ENCODE measurements at places on chromosomes 11 and 22.

GRCh38 chr22:22838148-22838786 is 49.3 kb upstream of the IGLL5 start:
- H3K4me1 ChIP-seq, result no peaks in the 10 kb centered on the region
- H3K4me3 ChIP-seq, result no peak overlapping the region
- H3K27ac ChIP-seq, result no peak overlapping the region
- no peaks in the 10 kb centered on the region for H3K36me3 ChIP-seq
- H3K27me3 ChIP-seq, result peaks cover 29% of the 10 kb centered on the region
- DNase-seq, result no peak

DNA sequence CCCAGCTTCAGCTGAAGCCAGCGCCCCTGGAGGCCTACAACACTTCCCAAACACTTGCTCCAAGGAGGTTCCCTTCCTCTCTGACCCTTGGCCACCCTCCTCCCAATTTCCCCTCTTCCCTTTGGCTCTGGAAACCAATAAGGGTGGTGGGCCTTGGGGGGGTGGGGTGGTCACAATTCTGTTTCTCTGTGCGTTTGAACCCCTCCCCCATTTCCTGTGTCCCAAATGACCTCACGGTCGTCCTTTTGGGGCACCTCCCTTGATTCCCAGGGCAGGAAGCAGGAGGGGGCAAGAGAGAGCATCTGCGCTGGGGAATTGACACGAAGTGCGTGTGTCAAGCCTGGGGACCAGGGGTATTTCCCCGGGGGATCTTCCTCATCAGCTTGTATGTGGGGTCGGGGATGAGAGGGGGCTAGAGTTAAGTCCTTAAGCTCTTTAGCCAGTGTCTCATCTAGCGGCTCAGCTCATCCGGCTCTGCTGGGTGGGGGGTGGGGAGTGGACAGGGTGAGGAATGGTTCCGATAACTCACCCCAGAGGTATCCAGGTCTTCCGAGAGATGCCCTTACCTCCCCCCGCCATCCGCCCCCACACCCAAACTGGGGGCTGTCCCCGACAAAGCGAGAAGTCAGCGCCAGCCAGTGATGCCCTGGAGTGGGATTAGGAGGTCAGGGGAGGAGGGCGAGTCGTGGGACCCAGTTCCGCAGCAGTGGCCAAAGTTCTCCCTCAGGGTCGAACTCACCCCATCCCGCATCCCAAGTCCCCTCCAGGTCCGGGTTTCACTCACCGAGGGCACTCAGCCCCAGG is 587 bp downstream of the ESAM start:
- peaks cover 23% of the 10 kb centered on the region for H3K4me1 ChIP-seq
- H3K4me3 ChIP-seq, result peak overlapping the region; percentile 66
- H3K36me3 ChIP-seq, result peaks cover 6% of the 10 kb centered on the region
- H3K27ac ChIP-seq, result no peak overlapping the region
- no peak for DNase-seq

GRCh38 chr11:109597336-109597735 is 175.3 kb downstream of the C11orf87 start:
- no peaks in the 10 kb centered on the region for H3K4me1 ChIP-seq
- H3K27ac ChIP-seq, result no peak overlapping the region
- H3K4me3 ChIP-seq, result no peak overlapping the region
- peaks cover 5% of the 10 kb centered on the region for H3K27me3 ChIP-seq
- no peak for DNase-seq

DNA sequence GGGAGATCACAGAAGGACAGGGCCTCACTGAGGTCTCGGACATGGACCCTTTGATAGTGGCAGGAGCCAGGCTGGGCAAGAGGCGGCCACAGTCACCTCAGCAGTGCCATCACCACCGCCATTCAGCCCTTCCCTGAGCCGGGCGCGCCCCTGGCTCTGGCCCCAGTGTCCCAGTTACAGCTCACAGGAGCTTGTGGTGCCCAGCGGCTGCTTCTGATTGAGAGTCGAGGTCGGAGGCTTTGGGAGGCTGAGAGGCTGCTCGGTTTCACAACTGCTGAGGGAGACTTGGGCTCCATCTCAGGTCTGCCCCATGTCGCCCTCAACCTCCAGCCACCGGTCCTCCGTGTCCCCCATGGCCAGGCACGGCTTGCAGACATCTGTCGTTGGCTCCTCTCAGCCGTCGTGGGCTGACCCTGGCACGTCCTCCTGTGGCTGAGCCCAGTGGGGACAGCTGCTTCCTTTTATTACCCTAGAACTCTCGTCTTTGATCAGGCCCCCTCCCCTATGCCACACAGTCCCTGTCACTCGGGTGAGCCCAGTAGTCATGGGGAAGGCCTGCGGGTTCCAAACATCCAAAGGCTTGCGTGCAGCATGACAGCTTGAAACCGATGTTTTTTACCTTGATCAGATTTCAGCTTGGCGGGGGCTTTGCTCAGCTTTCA is 28.4 kb upstream of the PPP6R3 start:
- H3K4me1 ChIP-seq, result peaks cover under 1% of the 10 kb centered on the region
- no peak overlapping the region for H3K27ac ChIP-seq
- no peak overlapping the region for H3K4me3 ChIP-seq
- peak; percentile 61 for DNase-seq
- H3K27me3 ChIP-seq, result no peaks in the 10 kb centered on the region
- peaks cover 19% of the 10 kb centered on the region for H3K36me3 ChIP-seq

DNA sequence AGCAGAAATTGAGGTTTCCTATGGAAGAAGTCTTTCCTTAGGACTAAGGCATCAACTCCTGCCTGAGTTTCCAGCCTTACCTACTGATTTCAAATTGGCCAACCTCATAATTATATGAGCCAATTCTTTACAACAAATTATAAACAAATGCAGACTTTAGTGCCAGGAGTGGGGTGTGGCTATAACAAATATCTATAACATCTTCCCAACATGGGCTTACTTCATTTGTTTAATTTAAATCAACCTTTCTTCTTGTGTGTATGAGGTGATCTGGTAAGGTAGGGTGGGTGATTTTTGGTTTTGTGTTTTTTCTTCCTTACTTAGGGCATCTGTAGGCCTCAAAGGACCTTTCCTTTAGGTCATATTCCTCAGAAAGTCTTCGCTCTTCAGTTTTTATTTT is 354.9 kb downstream of the SHANK2 start:
- no peaks in the 10 kb centered on the region for H3K27me3 ChIP-seq
- H3K36me3 ChIP-seq, result peaks cover 3% of the 10 kb centered on the region
- H3K27ac ChIP-seq, result no peak overlapping the region
- no peak for DNase-seq

- H3K27ac ChIP-seq, result no peak overlapping the region
- H3K4me3 ChIP-seq, result no peak overlapping the region
- H3K27me3 ChIP-seq, result peaks cover 9% of the 10 kb centered on the region
- no peak for DNase-seq
Measured at GRCh38 chr11:72144807-72145565, 9.5 kb downstream of the FOLR3 start.

GRCh38 chr11:101083335-101083734 is 46.3 kb downstream of the PGR start:
- H3K4me1 ChIP-seq, result no peaks in the 10 kb centered on the region
- H3K27me3 ChIP-seq, result no peaks in the 10 kb centered on the region

- H3K27ac ChIP-seq, result no peak overlapping the region
- no peak for DNase-seq
- no peak overlapping the region for H3K4me3 ChIP-seq
- H3K36me3 ChIP-seq, result no peaks in the 10 kb centered on the region
- H3K27me3 ChIP-seq, result no peaks in the 10 kb centered on the region
Measured at GRCh38 chr11:60485987-60486386, 6.6 kb upstream of the MS4A12 start.

GRCh38 chr22:30031764-30032455 is 48.4 kb upstream of the HORMAD2 start:
- H3K36me3 ChIP-seq, result peaks cover 9% of the 10 kb centered on the region
- no peak for DNase-seq
- H3K4me1 ChIP-seq, result peaks cover 30% of the 10 kb centered on the region
- no peaks in the 10 kb centered on the region for H3K27me3 ChIP-seq
- H3K27ac ChIP-seq, result peak overlapping the region; percentile 58
- H3K4me3 ChIP-seq, result no peak overlapping the region

GRCh38 chr11:121152764-121153163 is 51.7 kb downstream of the TECTA start:
- no peak overlapping the region for H3K4me3 ChIP-seq
- DNase-seq, result no peak
- H3K27me3 ChIP-seq, result peaks cover 3% of the 10 kb centered on the region
- no peaks in the 10 kb centered on the region for H3K36me3 ChIP-seq
- H3K4me1 ChIP-seq, result peaks cover 15% of the 10 kb centered on the region
- no peak overlapping the region for H3K27ac ChIP-seq

GRCh38 chr11:61513143-61513765 is 4.7 kb downstream of the LRRC10B start:
- H3K27ac ChIP-seq, result peak overlapping the region; percentile 92
- H3K27me3 ChIP-seq, result peaks cover under 1% of the 10 kb centered on the region
- peak overlapping the region; percentile 45 for H3K4me3 ChIP-seq
- no peaks in the 10 kb centered on the region for H3K36me3 ChIP-seq

GRCh38 chr11:114179234-114179941 is 116.8 kb upstream of the NNMT start:
- peaks cover 81% of the 10 kb centered on the region for H3K27me3 ChIP-seq
- DNase-seq, result no peak
- no peaks in the 10 kb centered on the region for H3K36me3 ChIP-seq
- H3K27ac ChIP-seq, result no peak overlapping the region
- no peak overlapping the region for H3K4me3 ChIP-seq

DNA sequence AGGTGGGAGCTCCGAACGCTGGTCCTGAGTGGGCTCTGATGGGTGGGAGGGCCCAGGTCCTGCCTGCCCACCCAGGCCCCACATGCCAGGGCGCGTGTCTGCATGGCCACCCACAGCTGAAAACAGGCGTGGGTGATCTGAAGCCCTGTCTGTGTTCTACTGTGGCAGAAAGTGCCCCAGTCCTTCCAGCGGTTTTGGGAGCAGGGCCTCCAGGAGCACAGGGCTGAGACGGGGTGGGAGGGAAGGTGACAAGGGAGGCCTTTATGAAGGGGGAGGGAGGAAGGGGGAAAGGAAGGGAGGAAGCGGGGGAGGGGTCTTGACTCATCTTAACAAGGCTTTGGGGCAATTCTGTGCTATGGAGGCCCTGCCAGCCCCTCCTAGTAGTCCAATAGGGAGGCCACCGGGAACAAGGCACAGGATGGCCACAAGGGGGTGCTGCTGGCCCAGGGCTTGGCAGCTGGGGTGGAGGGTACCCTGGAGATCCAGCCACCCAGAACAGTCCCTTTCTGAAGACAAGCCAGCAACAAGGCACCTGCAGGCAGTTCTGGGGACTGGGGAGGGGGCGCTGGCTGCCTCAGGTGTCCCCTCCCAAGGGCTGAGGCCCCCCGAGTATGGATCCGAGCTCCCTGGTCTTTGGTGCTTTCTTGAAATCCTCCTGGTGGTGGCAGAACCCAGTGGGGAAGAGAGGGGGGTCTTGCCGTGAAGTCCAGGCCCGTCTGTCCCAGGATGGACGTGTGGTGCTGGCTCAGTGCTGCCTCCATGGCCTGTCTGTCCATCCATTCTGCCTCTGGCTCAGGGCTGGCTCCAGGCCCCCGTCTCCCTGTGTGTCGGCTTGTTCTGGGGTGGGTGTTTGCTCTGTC is 6.3 kb upstream of the FADS3 start:
- H3K36me3 ChIP-seq, result no peaks in the 10 kb centered on the region
- H3K27ac ChIP-seq, result no peak overlapping the region
- peak; percentile 86 for DNase-seq
- H3K27me3 ChIP-seq, result no peaks in the 10 kb centered on the region

GRCh38 chr11:116070520-116070919 is 566.3 kb upstream of the CADM1 start:
- peak overlapping the region; percentile 10 for H3K27ac ChIP-seq
- no peaks in the 10 kb centered on the region for H3K36me3 ChIP-seq
- DNase-seq, result no peak

GRCh38 chr22:32858121-32858703 is 56.7 kb downstream of the TIMP3 start:
- no peaks in the 10 kb centered on the region for H3K27me3 ChIP-seq
- peaks cover 10% of the 10 kb centered on the region for H3K4me1 ChIP-seq
- no peak overlapping the region for H3K27ac ChIP-seq
- no peak for DNase-seq
- peaks cover 30% of the 10 kb centered on the region for H3K36me3 ChIP-seq

DNA sequence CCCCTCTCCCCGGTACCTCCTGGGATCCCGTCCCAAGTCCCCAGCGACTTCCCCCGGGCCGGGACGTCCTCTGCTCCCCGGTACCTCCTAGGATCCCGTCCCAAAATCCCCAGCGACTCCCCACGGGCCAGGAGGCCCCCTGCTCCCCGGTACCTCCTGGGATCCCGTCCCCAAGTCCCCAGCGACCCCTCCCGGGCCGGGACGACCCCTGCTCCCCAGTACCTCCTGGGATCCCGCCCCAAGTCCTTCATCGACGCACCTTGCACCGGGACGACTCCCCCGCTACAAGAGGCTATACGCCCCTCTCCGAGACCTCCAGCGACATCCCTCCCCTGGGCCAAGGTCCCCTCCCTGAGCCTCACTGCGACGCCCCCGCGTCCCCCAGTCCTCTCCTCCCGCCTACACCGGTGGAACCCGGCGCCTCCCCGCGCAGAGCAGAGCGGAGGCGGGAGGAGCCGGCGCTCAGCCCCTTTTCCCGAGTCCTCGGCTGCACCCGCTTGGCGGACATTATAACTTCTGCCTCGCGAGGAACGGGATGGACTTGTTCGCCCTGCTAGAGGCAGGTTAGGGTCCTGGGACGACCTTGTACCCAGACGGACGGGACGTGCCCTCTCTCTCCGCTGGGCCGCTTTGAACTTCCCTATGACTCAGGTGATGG is 912 bp downstream of the KREMEN1 start:
- peak overlapping the region; percentile 75 for H3K27ac ChIP-seq
- H3K36me3 ChIP-seq, result no peaks in the 10 kb centered on the region
- DNase-seq, result peak; percentile 77
- H3K4me3 ChIP-seq, result peak overlapping the region; percentile 87
- peaks cover 33% of the 10 kb centered on the region for H3K4me1 ChIP-seq

DNA sequence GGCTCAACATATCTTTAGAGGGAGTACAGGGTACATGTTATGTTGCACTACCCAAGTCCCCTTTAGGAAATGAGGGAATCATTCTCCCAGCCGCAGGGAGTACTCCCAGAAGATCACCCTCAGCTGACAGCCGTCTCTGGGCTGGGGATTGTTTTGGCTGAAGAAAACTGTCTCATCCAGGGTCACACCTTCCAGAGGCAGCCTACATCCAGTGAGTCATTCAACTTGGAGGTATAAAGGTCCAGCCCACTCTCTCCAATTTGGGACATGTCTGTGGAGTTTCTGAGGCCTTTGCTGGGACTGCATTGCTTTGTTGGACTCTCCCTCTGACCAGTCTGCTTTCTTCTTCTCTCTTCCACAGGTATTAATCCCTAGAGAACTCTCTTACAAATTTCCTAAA is 42.1 kb downstream of the RASSF10 start:
- DNase-seq, result no peak
- H3K4me1 ChIP-seq, result peaks cover 6% of the 10 kb centered on the region
- no peak overlapping the region for H3K4me3 ChIP-seq
- no peaks in the 10 kb centered on the region for H3K36me3 ChIP-seq
- H3K27ac ChIP-seq, result no peak overlapping the region
- H3K27me3 ChIP-seq, result no peaks in the 10 kb centered on the region

DNA sequence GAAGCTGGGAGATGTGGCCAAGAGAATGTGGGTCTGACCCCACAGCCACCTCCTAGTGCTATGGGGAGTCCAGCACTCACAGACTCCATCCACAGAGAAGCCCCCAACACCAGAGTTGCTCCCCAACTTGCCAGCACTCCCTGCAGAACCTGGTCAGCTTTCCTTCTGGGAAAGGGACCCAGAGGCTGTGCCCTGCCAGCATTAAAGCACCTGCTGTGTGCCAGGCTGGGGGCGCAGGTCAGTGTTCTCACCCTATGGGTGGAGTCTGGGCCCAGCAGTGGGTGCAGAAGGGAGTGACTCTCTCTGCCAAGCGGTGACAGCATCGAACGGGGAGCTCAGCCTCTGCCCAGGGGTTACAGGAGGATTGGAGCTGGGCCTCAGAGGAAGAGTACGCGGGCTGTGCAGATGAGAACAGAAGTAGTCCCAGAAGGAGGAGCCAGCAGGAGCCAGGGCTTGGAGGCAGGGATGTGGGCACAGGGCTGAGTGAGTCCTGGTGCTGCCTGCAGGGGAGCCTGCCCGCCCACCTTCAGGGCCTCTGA is 114.4 kb downstream of the MPPED1 start:
- no peaks in the 10 kb centered on the region for H3K27me3 ChIP-seq
- no peak overlapping the region for H3K4me3 ChIP-seq
- H3K27ac ChIP-seq, result no peak overlapping the region
- H3K4me1 ChIP-seq, result no peaks in the 10 kb centered on the region
